ENCODE measurements at places on chromosomes 13 and 19. TPM values are rescaled to one million over a fixed set of nuclear protein-coding genes. Genes with fewer than 3 reads are reported as not detected.

The KLK12 gene
- total RNA-seq = not detected

The CD22 gene
- not detected for total RNA-seq

The IZUMO4 gene
- 4.8 TPM for total RNA-seq

The ZNF433 gene
- total RNA-seq = 4.5 TPM

The SPACA4 gene
- total RNA-seq = not detected

The EID2B gene
- total RNA-seq = 3.6 TPM

The NLRP5 gene
- not detected for total RNA-seq

The SIGLEC9 gene
- not detected for total RNA-seq
